ENCODE measurements at places on chromosomes 4 and X.

DNA sequence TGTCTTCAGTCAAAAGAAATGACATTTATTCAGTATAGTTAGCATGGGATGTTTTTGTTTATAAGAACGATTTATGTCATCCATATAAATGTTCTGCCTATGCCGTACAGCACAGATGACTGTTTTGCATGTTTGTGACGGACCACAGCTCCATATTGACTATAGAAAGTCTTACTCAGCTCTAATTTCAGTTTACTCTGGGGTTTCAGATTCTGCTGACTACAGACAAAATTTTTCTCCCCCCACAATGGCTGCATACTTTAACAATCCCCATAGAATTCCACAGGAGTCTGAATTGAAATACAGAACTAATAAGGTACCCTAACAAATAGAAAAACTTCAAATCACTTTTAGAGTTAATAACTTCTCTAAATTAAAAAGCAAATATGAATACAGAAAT is 191.0 kb downstream of the SCFD2 start:
- DNase-seq, result no peak

DNA sequence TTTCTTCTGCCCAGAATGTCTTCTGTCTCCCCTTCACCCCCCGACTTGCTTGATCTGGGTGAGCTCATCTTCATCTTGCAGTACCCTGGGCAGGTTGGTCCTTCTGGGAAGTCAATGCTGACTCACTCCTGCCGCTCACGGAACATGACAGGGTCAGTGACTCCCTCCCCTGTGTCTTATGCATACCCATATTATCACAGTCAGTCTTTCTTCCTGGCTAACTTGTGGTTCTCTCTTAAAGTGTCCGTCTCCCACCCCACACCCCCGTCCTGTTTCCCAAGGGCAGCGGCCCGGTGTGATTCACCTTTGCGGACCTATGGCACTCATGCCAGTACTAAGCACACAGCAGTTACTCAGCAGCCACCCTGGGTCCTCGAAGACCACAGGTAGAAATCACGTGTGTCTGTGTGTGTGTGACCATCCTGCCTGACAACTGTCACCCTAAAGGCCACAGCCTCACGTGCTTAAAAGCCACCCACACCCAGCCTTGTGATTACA is 17.7 kb downstream of the IQSEC2 start:
- peak; percentile 63 for DNase-seq

DNA sequence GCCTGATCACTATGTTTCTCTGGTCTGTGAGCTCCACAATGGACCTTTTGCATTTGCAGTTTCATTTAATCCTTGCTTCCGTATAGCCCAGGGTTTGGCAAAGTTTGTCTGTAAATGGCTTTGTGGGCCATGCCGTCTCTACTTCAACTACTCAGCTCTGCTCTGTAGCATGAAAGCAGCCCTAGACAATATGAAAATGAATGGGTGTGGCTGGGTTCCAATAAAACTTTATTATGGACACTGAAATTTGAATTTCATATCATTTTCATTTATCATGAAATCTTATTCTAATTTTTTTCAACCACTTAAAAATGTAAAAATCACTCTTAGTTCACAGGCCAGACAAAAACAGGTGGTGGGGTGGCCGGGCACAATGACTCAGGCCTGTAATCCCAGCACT is 41.5 kb downstream of the ACE2 start:
- DNase-seq, result no peak

DNA sequence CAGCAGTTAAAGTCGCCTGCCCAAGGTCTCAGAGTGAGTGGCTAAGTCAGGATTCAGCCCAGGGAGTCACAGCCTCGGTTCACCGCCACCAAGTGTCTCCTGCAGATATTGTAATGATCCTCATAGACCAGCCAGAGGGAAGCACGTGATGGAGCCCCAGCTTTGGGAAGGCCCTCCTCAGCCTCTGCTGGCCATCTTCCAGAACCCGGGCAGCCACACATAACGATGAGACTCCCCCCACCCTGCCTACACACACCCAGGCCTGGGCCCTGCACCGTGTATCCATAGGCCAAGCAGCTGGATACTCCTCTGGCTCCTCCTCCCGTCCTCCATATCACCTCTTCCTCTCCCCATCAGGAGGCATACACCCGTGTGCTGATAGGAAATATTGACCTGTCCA is 19.6 kb upstream of the SASH3 start:
- no peak for DNase-seq

DNA sequence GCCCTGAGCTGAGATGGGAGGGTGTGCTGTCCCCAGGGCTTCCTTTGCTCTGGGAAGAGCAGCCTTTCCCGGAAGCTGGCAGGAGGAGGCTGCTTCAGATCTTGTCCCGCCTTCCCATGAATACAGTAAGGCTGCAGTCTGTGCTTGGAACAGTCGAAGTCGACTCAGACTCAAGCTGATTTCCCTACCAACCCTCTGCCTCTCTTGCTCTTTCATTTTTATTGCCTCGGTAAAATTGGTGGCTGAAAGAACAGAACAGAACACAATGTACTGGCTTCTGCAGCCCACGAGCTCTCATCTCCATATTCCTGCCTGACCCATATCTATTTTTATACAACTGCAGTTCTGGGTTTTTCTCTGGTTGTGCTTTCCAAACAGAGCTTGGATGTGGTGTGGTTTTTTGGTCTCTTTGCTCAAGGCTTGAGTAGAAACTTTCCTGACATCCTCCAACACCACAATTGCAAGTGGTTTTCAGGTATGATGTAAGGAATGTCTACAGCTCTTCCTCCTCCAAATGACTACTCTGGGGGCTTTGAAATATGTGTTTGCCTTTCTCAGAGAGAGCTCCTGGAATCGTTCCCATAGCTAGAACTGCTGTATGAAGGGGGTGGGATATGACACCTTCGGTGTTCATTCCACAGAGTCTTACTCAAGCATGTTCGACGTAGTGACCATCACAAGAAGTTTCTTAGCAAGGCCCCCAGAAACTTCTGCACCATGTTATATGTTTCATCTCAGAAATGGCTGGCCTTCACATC is 61.3 kb downstream of the ENPP6 start:
- no peak for DNase-seq

DNA sequence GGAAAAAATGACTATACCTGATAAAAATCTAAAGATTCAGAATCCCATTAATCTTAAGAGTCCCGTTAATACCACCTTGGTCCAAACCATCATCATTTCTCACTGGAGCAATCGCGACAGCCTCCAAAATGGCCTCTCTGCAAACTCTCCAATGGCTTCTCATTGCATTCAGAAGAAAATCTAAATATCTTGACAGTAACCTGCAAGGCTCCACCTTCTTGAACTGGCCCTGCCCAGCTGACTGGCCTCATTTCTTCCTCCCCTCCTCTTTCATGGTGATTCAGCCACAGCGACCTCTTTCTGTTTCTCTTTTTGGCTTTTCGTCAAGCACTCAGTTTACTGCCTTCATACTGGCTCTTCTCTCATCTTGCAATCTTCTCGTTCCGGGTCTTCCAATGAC is 56.2 kb upstream of the GPRIN3 start:
- no peak for DNase-seq

DNA sequence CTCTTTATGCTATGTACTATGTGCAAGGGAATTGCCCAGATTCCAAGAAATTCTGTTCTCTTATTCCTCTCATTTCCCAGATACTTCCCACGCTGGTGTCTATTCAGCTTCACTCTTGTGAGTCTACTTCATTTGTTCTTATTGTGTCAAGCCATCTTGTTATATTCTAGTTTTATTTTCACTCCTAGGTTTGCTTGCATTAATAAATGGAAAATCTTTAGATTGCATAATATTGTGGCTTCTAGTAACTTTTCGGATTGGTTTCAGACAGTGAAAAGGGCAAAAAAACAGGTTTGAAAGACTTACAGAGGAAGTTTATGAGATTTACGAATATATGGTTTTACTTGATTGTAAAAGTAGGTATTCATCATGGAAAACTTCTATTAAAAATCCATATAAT is 128.4 kb downstream of the BTC start:
- no peak for DNase-seq

GRCh38 chr4:155190099-155190498 is 18.3 kb upstream of the NPY2R start:
- no peak for DNase-seq

- DNase-seq, result no peak
Measured at GRCh38 chr4:98890702-98891455, 38.1 kb downstream of the EIF4E start.

DNA sequence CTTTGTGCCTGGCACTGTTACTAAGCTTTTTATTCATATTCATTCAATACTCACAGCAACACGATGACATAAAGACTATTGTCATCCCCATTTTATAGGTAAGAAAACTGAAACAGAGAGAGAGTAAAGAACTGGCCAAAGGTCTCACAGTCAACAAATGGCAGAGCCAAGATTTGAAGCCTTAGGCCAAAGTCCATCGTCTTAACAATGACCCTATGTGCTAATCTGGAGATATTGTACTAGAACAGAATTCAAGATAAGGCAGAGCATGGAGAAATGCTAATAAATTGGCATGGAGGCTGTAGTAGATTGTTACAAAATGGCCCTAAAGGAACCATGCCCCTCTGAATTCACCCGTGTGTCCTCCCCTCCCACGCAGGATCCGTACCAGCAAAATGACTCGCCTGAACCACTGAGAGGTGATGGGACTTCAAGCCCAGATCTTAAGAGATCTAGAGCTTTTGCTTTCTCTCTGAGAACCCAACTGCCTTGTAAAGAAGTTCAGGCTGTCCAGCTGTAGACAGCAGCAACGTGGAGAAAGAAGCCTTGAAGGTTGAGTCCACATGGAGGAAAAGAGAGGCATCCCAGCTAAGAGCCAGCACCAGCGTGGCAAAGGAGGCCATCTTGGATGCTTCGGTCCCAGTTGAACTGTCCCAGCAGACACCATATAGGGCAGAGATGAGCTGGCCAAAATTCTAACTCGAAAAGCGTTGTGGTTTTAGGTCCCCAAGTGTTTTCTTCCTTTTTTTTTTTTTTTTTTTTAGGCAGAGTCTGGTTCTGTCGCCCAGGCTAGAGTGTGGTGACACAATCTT is 52.8 kb upstream of the RBM47 start:
- DNase-seq, result no peak

- DNase-seq, result no peak
Measured at GRCh38 chr4:155745984-155746383, 12.8 kb upstream of the GUCY1B1 start.

DNA sequence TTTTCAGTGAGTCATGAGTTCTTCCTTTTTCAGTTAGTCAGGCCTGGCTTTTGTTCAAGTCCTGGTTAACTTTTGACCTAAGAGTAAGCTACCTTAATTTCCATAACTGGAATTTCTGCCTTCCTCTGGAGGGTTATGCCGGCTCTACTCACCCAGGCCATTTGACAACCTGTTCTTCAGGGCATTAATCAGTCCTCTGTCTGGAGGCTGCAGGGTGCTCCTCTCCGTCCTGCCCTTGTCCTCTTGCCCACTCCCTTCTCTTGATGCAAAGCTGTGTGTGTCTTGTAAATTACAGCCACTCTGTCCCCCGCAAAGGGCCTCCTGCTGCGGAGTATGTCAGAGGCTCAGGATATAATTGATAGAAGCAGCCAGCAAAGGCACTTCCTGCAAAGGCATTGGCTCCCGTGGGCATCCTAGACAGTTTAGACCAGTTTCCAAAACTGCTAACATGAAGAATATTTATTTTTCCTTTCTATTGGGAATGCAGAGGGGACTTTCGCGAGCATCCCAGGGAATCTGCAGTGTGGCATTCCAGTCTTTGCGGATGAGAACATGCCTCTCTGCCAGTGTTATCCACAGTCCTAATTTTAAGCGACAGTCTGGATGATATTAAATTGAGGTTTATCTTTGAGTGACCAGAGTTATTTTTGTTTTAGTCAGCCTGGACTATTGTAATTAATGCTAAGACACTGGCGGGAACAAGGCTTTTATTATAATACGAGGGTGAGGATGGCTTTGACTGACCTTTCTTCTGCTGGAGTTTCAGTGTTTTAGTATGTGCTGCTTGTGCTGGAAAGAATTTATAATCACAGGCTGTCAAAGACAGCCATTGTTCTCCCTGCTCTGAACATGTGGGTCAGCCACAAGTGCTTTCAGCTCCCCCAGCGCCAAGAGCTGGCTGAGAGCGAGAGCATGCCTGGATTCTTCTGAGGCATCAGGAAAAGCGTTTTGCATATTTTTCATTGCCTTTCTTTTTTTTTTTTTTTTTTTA is 74.2 kb downstream of the LIMCH1 start:
- peak; percentile 82 for DNase-seq

- DNase-seq, result no peak
Measured at GRCh38 chr4:139643042-139643895, 22.4 kb upstream of the MGST2 start.

GRCh38 chr4:8171984-8172924 is 13.6 kb upstream of the ABLIM2 start:
- DNase-seq, result no peak

- no peak for DNase-seq
Measured at GRCh38 chr4:78754872-78755271, 21.3 kb upstream of the BMP2K start.

DNA sequence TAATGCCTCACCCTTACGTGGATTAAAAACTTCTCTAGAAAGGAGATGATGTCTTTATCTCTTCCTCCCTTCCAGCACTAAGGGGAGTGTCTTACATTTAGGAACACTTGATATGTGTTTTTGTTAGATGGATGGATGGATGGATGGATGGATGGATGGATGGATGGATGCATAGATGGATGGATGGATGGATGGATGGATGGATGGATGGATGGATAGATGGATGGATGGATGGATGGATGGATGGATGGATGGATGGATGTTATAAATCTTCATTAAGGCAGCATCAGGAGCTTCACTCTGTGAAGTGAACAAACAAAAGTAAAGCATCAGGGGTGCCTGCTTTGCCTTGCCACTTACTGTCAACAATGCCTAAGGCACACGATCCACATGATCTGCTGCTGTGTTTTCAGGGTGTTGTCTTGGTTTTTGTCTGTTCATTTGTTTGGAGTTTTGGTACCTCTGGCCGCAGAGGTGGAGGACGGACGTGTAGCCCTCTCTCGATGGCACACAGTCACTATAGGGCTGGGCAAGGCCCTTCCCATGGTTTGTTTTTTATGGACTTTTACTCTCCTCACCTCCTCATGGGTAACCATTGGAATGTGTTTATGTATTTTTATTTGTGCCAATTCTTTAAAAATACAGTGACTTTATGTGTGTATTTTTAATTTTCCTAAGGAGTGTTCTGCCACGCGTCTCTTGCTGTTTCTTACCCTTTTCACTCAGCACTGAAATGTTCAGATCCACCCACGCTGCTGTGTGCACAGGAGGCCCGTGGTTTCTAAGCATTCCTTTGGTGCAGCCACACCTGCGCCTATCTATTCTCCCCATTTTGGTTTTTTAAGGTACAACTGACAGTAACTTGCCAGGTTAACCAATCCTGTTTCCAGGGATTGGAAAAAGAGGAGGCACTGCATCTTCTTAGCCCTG is 91.8 kb upstream of the ENPP6 start:
- DNase-seq, result no peak

GRCh38 chrX:150035531-150035930 is 97.2 kb upstream of the EOLA2 start:
- peak; percentile 59 for DNase-seq

- DNase-seq, result no peak
Measured at GRCh38 chr4:164948975-164949374, 28.5 kb downstream of the TRIM61 start.

GRCh38 chr4:38243388-38244053 is 283.3 kb downstream of the PTTG2 start:
- DNase-seq, result no peak
